ENCODE measurements at places on chromosomes 5 and 9.

- DNase-seq = no peak
Observed at GRCh38 chr5:170306381-170306831, 8.8 kb upstream of the LCP2 start.

DNA sequence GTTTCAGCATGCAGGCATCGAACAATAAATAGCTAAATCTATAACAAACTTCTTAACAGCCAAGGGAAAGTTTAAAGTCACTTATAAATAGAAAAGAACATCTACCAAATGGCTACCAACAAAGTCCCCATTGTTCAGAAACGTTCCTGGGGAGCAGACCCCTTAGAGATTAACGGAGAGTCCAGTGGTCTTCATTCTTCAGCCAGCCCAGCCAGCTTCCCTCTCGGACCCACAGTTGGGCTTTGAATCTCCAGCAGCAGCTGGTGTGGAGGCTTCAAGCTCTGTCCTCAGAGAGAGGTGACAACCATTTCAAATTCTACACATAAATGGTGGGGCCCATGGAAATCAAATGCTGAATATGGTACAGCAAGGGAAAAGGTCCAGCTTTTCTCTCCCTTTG is 11.2 kb downstream of the ENC1 start:
- no peak for DNase-seq

DNA sequence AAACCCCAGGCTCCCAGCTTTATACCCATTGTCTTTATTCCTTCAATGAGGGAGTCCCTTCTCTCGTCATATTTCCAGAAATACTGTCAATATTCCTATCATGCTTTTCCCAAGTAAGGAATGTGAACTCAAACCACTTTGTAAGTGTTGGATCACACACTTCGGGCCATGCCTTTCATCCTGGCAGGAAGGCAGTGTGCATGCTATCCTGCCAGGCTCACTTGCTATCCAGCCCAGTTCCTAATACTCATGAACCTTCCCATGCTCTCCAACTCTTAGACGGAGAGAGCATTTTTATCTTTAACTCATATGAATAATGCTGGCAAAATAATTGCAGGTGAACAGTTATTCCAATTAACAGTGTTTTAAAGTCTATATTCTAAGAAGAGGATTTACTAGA is 639.9 kb upstream of the ACO1 start:
- no peak for DNase-seq

- DNase-seq = no peak
Observed at GRCh38 chr5:171619196-171619595, 166.4 kb upstream of the SMIM23 start.

- DNase-seq = no peak
Observed at GRCh38 chr9:108759835-108760234, 96.0 kb downstream of the ACTL7B start.

GRCh38 chr9:1071730-1072129 is 21.6 kb downstream of the DMRT2 start:
- no peak for DNase-seq

GRCh38 chr5:61507232-61507631 is 175.2 kb downstream of the ZSWIM6 start:
- no peak for DNase-seq

DNA sequence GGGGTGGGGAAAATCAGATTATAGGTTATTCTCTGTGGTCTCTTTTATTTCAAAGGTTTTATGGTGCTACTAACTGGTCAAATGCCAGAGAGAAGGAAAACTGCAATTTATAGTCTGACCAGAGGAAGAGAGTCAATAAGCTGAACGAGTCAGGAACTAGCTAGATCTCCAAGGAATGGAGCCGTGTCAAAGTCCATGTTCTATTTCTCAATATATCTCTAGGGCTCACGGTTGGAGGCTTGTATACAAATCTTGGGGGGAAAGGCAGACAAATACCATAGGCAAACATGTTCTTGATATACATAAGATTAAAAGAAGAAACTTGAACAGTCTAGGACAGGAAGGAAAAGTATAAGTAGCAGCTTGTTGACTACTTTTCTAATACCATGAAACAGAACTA is 627.1 kb downstream of the PDE4D start:
- no peak for DNase-seq

GRCh38 chr5:57817001-57817453 is 334.4 kb upstream of the ACTBL2 start:
- DNase-seq = no peak

- DNase-seq = no peak
Observed at GRCh38 chr9:106648799-106649198, 214.2 kb upstream of the ZNF462 start.

DNA sequence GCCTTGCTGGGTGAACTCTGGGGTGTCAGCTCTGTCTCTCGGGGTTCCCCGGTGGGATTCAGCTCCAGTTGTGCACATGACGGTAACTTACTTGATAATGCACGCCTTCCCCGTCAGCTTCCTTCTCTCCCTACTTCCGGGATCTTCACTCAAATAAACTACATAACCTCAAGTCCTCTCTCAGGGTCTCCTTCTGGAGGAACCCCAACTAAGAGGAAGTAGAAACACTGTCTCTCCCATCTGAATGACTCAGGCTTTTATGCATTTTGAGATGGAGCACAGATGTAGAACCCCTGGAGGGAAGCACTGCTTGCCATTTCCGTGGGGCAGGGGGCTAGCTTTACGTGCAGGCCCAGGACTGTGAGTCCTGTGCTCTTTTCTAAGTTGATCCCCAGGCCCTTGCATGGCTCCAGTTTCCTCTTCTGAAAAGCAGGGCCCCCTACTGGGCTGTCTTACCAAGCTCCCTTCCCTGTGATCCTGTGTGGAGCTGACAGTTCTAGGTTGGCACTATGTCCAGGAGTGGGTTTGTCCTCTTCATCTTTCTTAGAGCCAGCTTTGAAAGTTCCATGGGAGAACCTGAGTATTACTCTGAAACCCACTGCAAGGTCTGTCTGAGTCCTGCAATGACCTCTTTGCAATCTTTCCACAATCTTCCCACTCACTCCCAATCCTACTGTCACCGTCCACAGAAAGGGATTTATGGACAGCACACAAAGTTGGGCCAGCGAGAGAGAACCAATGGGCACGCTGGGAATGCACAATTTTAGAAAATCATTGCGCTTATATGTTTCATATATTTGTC is 17.7 kb downstream of the S1PR3 start:
- DNase-seq = no peak

DNA sequence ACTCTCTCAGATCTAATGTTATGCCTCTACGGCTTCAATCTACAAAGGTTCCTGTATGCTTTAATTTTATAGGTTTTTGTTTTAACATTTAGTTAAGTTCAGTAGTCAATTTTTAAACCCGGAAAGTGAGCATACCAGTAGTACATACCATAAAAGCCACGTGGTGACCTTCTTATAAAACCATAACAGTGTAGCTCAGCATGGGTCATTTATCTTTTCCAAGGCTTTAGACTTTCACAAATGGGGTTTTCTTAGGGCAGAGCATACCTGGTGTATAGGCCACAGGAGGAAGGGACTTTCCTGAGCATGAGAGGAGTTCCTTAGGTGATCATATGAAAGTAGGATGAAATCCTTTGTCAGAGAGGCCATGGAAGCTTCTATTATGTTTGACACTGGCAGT is 23.2 kb downstream of the ECM2 start:
- no peak for DNase-seq

DNA sequence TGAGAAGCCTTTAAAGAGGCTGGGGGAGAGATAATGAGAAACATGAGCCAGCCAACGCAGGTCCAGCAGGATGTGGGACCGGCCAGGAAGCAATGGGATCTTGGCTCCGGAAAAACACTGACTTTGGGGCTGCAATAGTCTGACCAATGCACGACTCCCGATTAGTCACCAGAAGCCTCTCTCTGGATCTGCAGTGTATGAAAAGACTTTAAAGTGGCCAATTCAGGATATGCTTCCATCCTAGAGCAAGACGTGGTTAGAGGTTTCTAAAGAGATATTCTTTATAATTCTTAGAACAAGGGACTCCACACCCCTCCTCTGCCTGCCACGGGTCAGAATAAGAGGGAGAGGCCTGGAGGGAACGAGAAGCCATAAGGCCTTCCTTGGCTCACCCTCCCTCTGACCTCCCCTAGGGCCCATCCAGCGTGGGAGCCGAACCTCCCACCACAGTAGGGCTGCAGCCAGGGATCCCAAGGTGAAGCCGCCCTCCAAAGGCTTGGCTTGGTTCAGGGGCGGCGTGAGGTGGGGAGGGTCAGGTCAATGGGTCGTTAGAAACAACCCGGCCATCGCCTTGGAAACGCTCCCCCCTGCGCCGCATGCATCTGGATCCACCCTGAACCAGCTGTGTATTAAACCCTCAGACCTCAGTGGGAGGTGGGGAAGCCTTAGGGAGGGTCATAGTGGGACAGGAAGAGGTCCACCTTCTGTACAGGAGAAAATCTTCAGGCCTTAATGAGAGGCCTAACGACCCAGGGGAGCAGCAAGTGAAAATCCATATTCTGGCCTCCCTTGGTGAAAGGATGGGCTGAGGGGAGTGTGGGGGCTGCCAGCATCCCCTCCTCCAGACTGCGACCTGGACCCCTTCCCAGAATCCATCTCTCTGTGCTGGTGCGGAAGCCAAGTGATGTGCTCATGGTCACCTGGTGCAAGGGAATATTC is 11.1 kb downstream of the FGF1 start:
- no peak for DNase-seq

DNA sequence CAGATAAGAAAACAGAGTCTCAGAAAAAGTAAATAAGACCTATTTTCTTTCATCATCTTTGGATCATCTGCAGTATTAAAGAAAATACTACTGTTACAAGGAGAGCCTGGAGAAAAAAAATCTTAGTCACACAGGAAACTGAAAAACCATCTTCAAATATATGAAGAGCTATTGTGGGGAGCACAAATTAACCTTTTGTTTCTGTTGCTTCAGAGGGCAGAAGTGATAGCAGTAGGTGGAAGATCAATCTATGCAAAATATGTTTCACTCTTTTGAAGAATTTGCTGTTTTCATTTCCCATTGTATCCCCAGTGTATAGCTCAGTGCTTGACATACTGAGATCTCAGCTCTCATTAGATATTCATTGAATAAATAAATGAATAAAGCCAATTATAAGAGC is 13.1 kb upstream of the CEMIP2 start:
- DNase-seq = no peak

GRCh38 chr5:134153657-134154056 is 23.1 kb downstream of the SKP1 start:
- no peak for DNase-seq

DNA sequence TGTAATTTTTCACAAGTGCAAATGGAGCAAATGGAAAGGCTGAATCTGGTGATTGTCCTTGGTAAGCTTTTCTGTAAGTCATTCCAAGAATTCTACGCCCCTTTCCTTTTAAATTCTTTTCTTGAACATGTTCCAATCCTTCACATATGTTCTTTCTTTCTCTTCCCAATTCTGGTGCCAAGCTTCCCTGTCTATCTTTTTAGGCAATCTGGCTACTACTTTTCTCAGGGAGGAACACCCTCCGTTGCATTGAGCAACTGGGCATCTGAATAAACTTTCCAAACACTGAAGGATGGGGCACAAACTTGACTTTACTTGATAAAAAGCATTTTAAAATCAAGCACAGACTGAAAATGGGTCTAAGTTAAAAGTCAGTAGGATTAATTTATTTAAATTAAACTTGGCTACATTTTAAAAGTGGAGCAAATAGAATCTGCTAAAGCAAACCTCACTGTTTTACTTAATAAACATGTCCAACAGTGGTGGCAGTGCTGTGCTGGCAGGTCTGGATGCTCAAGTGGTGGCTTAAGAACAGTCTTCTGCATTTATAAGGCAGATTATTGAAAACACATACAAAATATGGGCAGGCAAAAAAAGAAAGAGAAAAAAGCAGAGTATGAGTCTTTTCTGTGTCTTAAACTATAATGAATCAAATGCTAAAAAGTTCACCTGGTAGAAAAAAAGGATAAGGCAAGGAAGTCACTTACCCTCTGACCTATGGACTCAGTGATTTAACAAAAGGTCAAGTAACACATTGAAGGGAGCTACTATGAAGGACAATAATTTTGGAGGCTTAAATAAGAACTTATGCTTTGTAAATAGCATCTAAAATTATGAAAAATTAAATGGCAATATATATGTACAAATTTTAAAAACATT is 5.4 kb downstream of the ELL2 start:
- no peak for DNase-seq

DNA sequence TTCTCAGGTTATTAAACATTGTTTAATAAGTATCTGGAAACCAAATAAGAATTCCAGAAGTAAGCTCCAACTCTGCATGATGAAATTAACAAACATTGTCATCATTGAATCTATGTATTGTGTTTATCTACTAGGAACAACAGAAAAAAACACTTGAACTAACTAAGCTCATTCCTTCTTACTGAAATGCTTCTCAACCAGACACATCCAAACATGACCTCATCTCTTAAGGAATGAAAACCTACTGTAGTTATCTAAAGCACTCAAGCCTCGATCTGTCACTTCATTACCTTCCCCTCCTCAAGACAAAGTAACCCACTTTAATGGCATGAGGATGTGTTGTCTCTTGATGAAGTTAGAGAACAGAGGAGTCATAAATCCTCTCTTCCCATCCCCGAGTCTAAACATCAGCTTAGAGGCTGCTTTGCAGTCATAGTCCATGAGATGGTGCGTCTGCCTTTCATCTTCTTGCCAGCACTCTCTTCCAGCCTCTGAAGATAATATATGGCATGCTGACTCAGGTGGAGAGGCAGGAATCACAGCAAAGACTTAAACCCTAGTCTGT is 86.5 kb downstream of the CEMIP2 start:
- DNase-seq = no peak

DNA sequence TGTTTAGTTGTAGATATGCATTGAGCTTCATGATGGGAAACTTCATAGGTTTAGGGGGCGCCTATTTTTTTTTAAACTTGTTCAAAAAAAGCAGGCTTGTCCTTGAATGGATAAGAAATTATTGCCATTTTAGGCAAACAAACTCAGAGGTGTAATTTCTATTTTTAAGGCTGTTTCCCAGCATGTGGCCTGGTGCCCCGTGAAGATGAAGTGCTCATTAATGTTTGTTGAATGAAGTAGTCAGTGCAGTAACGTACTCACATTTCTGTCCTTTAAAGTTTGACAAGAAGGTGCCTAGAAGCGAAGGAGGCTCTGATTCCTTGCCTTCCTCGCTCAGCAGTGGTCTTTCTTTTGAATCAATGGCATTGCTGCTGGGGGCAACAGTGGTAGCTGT is 54.3 kb downstream of the ZNF618 start:
- no peak for DNase-seq

DNA sequence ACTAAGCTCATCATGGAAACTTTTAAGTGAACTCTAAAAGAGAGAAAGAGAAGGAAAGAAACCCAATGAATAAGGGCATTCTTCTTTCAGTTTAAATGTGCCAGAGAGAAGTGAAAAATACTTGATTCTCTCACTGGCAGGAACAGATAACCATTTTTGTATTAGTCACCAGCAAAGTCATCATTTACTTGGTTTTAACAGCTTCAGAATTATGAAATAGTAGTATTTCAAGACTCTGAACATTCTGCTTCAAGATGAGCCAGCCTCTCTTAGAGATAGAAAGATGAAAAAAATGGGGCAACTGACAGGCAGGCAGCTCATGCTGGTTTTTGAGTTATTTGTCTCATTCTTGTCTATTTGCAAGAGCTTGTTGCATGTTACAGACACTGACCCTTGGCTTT is 103.5 kb downstream of the GCNT1 start:
- DNase-seq = no peak
